ENCODE measurements at places on chromosomes 6 and 20. TPM values are rescaled to one million over a fixed set of nuclear protein-coding genes. Genes with fewer than 3 reads are reported as not detected.

Gene MYLIP
- 24.1 TPM for total RNA-seq

Gene CST7
- 8.5 TPM for total RNA-seq

- H3K4me3 ChIP-seq, result no peak overlapping the region
- no peaks in the 10 kb centered on the region for H3K27me3 ChIP-seq
- H3K27ac ChIP-seq, result no peak overlapping the region
Observed at GRCh38 chr20:13355941-13356486, 134.9 kb downstream of the ISM1 start.

- no peak for DNase-seq
- H3K4me3 ChIP-seq, result no peak overlapping the region
- H3K4me1 ChIP-seq, result peaks cover 4% of the 10 kb centered on the region
- H3K27me3 ChIP-seq, result no peaks in the 10 kb centered on the region
Observed at GRCh38 chr6:158422629-158423238, 110.5 kb downstream of the TULP4 start.

Gene TSBP1
- not detected for total RNA-seq

Gene RIPPLY2
- total RNA-seq, result 2.9 TPM

DNA sequence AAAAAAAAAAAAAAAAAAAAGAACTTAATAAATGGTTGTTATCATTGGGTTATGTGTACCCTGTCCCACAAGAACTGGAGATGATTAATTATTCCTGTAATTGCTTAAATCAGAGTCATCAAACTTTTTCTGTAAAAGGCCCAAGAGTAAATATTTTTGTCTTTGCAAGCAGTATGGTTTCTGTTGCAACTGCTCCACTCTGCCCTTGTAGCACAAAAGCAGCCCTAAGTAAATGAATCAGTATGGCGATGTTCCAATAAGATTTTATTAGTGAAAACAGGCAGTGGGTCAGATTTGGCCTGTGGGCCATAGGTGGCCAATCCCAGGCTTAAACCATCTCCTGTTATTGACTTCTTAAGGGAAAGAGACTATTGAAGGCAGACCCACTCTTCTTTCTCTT, 252.7 kb downstream of the TSHZ2 start:
- H3K27ac ChIP-seq, result no peak overlapping the region
- H3K4me3 ChIP-seq, result no peak overlapping the region
- H3K36me3 ChIP-seq, result no peaks in the 10 kb centered on the region
- no peaks in the 10 kb centered on the region for H3K27me3 ChIP-seq
- DNase-seq, result no peak

GRCh38 chr6:157201083-157201482, 122.2 kb downstream of the TMEM242 start:
- H3K4me3 ChIP-seq, result no peak overlapping the region
- H3K4me1 ChIP-seq, result peaks cover 5% of the 10 kb centered on the region
- no peak for DNase-seq

GRCh38 chr20:62506087-62506486, 30.3 kb upstream of the GATA5 start:
- peaks cover 4% of the 10 kb centered on the region for H3K36me3 ChIP-seq
- H3K27ac ChIP-seq, result no peak overlapping the region
- no peak overlapping the region for H3K4me3 ChIP-seq
- no peaks in the 10 kb centered on the region for H3K4me1 ChIP-seq
- no peak for DNase-seq

Gene ARMH2
- total RNA-seq, result not detected

DNA sequence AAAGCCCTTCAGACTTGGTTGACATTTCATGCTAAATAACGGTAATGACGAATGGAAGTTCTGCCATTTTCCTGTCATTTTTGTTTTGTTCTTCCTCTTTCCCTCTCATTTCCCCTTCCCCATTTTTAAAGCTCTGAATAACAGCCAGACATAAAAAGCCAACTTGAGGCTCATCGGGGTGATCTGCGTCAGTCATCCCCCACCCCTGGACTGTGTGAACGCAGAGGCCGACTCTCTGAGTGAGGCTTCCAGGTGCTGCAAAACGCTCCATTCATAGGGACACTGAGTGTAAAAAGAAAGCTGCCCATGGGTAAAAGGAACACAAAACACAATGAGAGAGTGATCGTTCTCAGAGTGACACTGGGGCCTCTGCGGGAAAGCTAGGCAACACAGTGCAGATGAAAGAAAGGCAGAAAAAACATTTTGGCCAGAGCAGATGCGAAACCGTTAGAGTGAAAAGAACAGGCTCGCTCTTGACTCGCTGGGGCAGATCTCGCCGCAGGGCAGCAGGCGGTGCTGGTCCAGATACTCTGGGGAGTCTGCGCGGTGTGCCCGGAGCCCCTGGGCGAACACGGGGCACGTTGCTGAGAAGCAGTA, 684.8 kb downstream of the QKI start:
- H3K4me3 ChIP-seq, result no peak overlapping the region
- no peak for DNase-seq
- no peaks in the 10 kb centered on the region for H3K36me3 ChIP-seq
- H3K27ac ChIP-seq, result peak overlapping the region; percentile 85
- peaks cover 36% of the 10 kb centered on the region for H3K4me1 ChIP-seq
- no peaks in the 10 kb centered on the region for H3K27me3 ChIP-seq

GRCh38 chr6:49423817-49424216, 39.2 kb downstream of the MMUT start:
- H3K27ac ChIP-seq, result no peak overlapping the region
- H3K4me1 ChIP-seq, result no peaks in the 10 kb centered on the region
- H3K36me3 ChIP-seq, result no peaks in the 10 kb centered on the region
- H3K4me3 ChIP-seq, result no peak overlapping the region
- peak; percentile 4 for DNase-seq
- no peaks in the 10 kb centered on the region for H3K27me3 ChIP-seq

Gene CAGE1
- total RNA-seq, result 0.10 TPM

DNA sequence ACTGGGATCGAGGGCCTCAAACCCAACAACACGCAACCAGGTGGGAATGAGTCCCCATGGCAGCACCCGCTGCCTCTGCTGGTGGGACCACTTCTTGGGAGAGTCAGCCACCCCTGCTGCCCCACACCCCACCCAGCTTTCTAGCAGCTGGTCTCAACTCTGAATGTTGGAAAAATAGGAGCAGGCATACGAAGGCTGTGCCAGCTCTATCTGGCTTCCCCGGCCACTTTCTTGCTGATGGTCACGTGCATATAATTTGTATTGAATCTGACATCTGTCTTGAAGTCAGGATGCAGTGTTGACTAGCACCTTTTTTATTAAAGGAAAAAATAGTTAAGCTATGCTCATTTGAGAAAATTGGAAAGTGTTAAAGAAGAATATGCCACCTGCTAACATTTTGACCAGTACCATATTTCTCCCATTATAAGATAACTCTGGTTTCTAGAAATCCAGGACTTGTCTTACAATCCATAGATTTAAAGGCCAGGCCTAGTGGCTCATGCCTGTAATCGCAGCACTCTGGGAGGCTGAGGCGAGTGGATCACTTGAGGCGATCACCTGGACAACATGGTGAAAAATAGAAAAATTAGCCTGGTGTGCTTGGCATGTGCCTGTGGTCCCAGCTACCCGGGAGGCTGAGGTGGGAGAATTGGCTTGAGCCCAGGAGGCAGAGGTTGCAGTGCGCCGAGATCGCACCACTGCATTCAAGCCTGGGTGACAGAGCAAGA, 26.9 kb upstream of the MAPRE1 start:
- H3K27me3 ChIP-seq, result no peaks in the 10 kb centered on the region
- H3K27ac ChIP-seq, result peak overlapping the region; percentile 67
- peaks cover 30% of the 10 kb centered on the region for H3K36me3 ChIP-seq
- H3K4me1 ChIP-seq, result peaks cover 25% of the 10 kb centered on the region
- H3K4me3 ChIP-seq, result no peak overlapping the region

Gene SRSF12
- total RNA-seq, result 12.1 TPM

Measured in spinal cord (tissue), 10 donors.